ENCODE measurements at places on chromosomes 5 and 9.
A peak's percentile ranks its signal among the peaks of the same experiment; 100 is the strongest.

DNA sequence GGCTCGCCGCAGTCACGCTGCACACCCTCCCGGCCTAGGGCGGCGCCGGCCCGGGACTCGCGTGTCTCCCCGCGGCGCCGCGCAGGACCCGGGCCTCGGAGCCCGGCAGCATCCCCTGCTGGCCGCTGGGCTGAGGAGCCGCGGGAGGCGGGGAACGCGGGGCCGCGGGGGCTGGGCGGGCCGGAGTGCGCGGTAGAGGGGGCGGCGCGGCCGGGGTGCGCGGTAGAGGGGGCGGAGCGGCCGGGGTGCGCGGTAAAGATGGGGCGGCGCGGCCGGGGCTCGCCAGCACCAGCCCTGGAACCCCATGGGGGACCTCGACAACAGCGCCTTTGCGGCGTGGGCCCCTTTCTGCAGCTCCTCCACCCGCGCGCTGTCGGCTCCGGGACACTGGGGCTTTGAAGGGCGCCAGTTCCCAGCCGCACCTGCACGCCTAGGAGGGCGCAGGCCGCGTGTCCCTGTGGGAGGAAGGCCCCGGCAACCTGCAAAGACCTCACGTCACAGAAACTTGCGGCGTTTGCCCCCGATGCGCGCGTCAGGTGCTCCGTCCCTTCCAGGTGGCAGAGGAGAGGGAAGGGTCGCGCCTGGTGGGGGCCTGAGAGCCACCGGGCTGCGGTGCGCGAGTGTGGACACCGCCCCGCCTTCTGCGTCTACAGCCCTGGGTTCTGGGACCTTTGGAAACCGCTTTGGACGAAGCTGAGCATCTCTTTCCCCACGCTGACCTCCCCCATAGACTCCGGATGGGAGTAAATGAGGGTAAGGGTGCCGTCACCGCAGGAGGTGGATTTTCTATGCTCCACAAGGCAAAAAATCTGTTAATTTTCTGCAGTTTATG is 49.6 kb downstream of the NSUN2 start:
- no peak overlapping the region for H3K27ac ChIP-seq
- no peaks in the 10 kb centered on the region for H3K27me3 ChIP-seq
- peak overlapping the region; percentile 44 for H3K4me3 ChIP-seq
- no peaks in the 10 kb centered on the region for H3K36me3 ChIP-seq
- no peaks in the 10 kb centered on the region for H3K4me1 ChIP-seq

- no peaks in the 10 kb centered on the region for H3K36me3 ChIP-seq
- DNase-seq, result no peak
- H3K27me3 ChIP-seq, result no peaks in the 10 kb centered on the region
- no peaks in the 10 kb centered on the region for H3K4me1 ChIP-seq
Observed at GRCh38 chr9:97981846-97982682, 1.1 kb upstream of the ANP32B start.

GRCh38 chr5:146883511-146883910 is 5.0 kb upstream of the PPP2R2B start:
- no peak overlapping the region for H3K27ac ChIP-seq
- no peak overlapping the region for H3K4me3 ChIP-seq
- H3K27me3 ChIP-seq, result no peaks in the 10 kb centered on the region
- DNase-seq, result no peak
- H3K36me3 ChIP-seq, result no peaks in the 10 kb centered on the region
- H3K4me1 ChIP-seq, result no peaks in the 10 kb centered on the region

DNA sequence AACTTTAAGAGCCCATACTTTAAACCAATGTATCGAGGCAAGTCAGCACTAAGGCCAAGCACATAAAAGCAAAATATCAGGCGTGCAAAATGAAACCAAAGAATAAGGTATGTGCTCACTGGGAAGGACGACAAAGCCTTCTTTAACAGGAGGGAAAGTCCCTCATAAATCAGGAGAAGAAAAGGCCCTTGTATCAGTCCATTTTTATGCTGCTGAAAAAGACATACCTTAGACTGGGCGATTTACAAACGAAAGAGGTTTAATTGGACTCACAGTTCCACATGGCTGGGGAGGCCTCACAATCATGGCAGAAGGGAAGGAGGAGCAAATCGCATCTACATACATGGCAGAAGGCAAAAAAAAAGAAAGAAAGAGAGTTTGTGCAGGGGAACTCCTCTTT is 68.9 kb downstream of the UBE2QL1 start:
- H3K27me3 ChIP-seq, result no peaks in the 10 kb centered on the region
- peak overlapping the region; percentile 29 for H3K27ac ChIP-seq
- H3K4me3 ChIP-seq, result peak overlapping the region; percentile 15
- no peaks in the 10 kb centered on the region for H3K36me3 ChIP-seq

DNA sequence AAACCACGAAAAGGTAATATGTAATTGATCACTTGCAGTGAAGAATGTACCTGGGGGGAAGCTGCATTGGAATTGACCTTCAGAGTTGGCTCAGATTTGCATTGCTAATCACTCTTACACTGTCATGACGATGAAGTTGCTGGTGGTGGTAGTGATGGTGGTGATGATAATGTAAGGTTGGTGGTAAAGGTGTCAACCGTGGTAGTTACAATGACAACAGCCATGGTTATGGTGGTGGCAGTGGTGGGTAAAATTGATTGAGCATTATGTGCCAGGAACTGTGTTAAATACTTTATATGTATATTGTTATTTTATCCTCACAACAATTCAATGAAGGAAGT is 282.4 kb downstream of the NR3C1 start:
- no peaks in the 10 kb centered on the region for H3K4me1 ChIP-seq
- H3K27me3 ChIP-seq, result no peaks in the 10 kb centered on the region
- no peak overlapping the region for H3K27ac ChIP-seq
- DNase-seq, result no peak
- no peak overlapping the region for H3K4me3 ChIP-seq

DNA sequence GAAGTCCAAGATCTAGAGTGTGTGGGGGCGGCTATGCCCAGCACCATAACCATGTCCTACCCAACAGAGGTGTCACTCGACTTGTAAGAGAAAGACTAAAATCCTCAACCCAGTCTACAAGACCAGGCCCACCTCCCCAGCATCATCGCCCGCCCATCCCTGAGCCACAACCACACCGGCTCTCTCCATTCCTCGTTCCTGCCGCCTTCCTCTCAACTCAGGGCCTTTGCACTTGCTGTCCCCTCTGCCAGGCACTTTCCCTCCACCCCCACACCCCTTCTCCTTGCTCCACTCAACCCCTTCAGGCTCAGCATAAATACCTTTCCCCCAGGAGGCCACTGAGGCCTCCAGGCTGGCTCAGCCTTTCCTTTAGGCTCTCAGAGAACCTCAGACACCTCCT is 69.3 kb downstream of the PAX5 start:
- no peaks in the 10 kb centered on the region for H3K4me1 ChIP-seq
- H3K36me3 ChIP-seq, result no peaks in the 10 kb centered on the region
- H3K27me3 ChIP-seq, result no peaks in the 10 kb centered on the region
- H3K27ac ChIP-seq, result no peak overlapping the region
- no peak for DNase-seq

GRCh38 chr5:124537107-124537506 is 209.3 kb downstream of the ZNF608 start:
- H3K36me3 ChIP-seq, result no peaks in the 10 kb centered on the region
- no peaks in the 10 kb centered on the region for H3K27me3 ChIP-seq
- peak overlapping the region; percentile 47 for H3K27ac ChIP-seq
- no peak for DNase-seq
- H3K4me3 ChIP-seq, result no peak overlapping the region

GRCh38 chr5:94191604-94192003 is 426.8 kb downstream of the KIAA0825 start:
- H3K27me3 ChIP-seq, result no peaks in the 10 kb centered on the region
- no peaks in the 10 kb centered on the region for H3K36me3 ChIP-seq
- H3K27ac ChIP-seq, result no peak overlapping the region
- DNase-seq, result no peak
- H3K4me1 ChIP-seq, result no peaks in the 10 kb centered on the region

- no peaks in the 10 kb centered on the region for H3K27me3 ChIP-seq
- H3K27ac ChIP-seq, result no peak overlapping the region
- no peaks in the 10 kb centered on the region for H3K4me1 ChIP-seq
- no peak for DNase-seq
- H3K36me3 ChIP-seq, result no peaks in the 10 kb centered on the region
Observed at GRCh38 chr5:156356238-156356637, 29.3 kb downstream of the SGCD start.

DNA sequence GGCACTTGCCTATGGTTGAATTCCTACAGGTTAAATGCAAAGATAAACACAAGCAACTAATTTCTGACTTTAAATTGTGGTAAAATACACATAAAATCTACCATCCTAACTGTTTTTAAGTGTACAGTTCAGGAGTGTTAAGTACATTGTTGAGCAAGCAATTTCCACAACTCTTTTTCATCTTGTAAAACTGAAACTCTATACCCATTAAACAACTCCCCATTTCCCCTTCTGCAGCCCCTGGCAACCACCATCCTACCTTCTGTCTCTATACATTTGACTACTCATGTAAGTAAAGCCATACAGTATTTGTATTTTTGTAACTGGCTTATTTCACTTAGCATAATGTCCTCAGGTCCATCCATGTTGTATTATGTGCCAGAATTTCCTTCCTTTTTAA is 38.5 kb upstream of the STX17 start:
- no peak for DNase-seq
- H3K4me1 ChIP-seq, result no peaks in the 10 kb centered on the region
- H3K27me3 ChIP-seq, result no peaks in the 10 kb centered on the region

DNA sequence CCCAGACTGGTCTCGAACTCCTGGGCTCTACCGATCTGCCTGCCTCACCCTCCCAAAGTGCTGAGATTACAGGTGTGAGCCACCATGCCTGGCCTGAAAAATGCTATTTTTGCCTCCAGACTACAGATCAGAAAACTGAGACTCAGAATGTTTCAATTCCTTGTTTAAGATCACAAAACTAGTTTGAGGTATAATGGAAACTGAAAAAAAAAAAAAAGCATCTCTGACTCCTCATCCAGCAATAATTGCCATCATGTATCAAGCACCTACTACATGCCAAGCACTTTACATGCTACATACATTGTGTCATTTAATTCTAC is 35.6 kb downstream of the PLAC8L1 start:
- H3K4me1 ChIP-seq, result no peaks in the 10 kb centered on the region
- no peaks in the 10 kb centered on the region for H3K27me3 ChIP-seq
- H3K4me3 ChIP-seq, result no peak overlapping the region

DNA sequence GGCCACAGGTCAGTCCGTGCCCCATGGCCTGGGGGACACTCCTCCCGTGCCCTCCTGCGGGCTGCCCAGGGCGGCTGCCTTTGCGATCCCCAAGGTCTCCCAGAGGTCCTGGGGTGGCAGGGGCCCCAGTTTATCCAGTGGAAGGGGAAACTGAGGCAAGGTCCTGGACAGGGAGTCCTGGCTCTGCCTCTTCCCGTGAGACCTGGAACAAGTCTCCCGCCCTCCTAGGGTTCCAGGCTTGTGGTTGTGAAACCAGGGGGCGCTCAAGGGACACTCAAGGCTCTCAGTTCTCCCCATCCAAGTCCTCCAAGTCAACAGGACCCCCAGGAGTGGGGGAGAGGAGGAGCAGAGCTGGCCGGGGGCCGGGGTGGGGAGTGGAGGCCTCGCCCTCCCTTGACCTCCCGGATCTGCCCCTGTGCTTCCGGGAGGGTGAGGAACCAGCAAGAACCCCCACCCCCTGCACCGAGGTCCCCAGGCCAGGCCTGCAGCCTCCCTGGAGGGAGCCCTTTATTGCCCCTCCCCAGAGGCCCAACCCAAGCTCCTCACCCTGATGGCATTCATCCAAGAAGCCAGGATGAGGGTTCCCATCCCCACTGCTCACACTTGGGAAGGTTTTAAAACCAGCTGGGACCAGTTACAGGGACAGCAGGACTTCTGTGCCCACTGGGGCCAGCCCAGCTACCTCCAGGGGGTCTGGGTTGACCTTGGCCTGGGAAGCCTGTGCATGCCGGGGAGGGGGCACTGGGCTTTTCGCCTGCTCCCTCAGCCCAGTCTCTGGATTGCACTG is 24.7 kb upstream of the TMEM250 start:
- H3K27ac ChIP-seq, result no peak overlapping the region
- no peak for DNase-seq
- no peaks in the 10 kb centered on the region for H3K27me3 ChIP-seq
- no peaks in the 10 kb centered on the region for H3K4me1 ChIP-seq
- H3K36me3 ChIP-seq, result no peaks in the 10 kb centered on the region

GRCh38 chr5:145681686-145682085 is 153.5 kb downstream of the PRELID2 start:
- no peaks in the 10 kb centered on the region for H3K4me1 ChIP-seq
- DNase-seq, result no peak
- H3K4me3 ChIP-seq, result no peak overlapping the region
- H3K27ac ChIP-seq, result no peak overlapping the region
- H3K27me3 ChIP-seq, result no peaks in the 10 kb centered on the region
- H3K36me3 ChIP-seq, result no peaks in the 10 kb centered on the region

DNA sequence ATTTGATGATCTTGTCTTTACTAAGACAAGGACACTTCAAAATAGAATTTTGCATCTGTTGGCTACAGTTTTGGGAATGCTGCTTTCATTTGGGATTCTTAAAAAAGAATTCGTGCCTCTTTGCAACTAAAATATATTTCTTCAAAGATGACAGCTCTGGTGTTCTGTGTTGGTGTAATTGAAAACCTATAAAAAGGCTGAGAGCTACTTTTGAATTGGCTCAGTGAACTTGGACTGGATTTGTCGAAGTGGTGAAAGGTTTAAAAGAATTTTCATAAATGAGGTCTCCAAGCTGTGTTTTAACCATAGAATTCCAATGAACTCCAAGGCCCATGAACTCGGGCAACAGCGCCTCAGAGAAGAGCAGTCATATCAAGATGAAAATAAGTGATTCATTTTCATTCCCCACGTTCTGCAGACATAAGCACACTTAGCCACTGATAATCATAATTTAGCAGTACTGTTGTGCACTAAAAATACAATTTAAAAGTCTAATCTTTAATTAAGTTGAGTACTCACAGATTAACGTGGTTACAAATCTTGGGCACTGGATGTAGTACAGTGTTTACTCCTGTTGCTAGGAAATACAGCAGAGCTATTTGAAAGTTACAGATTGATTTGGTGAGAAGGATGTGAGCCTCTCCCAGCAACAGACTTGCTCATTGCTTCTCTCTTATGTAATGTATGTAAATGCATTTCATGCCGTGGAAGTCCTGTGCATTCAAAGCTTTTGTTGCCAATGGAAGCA is 10.9 kb downstream of the SNCAIP start:
- H3K27ac ChIP-seq, result no peak overlapping the region
- peaks cover 5% of the 10 kb centered on the region for H3K4me1 ChIP-seq
- no peaks in the 10 kb centered on the region for H3K36me3 ChIP-seq
- no peak for DNase-seq

DNA sequence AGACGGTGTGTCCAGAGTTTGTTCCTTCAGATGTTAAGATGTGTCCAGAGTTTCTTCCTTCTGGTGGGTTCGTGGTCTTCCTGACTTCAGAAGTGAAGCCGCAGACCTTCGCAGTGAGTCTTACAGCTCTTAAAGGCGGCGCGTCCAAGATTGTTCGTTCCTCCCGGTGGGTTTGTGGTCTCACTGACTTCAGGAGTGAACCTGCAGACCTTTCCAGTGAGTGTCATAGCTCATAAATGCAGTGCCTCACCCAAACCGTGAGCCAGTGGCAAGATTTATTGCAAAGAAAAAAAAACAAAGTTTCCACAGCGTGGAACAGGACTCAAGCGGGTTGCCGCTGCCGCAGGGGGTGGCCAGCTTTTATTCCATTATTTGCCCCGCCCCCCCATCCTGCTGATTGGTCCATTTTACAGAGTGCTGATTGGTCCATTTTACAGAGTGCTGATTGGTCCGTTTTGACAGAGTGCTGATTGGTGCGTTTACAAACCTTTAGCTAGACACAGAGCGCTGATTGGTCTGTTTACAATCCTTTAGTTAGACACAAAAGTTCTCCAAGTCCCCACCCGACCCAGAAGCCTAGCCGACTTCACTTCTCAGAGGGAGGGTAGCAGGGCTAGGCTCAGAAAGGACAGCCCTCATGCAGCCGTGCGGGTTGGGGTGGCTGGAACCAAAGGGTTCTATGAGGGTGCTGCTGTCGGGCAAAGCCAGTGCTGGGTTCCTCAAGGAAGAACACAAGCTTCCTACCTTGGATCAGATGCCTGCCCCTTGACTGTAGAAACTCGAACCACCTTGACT is 9.1 kb upstream of the RNF130 start:
- no peaks in the 10 kb centered on the region for H3K4me1 ChIP-seq
- H3K36me3 ChIP-seq, result no peaks in the 10 kb centered on the region
- no peak for DNase-seq
